ENCODE measurements at places on chromosomes 13 and 19. TPM values are rescaled to one million over a fixed set of nuclear protein-coding genes. Genes with fewer than 3 reads are reported as not detected.

The ZNF490 gene
- polyA plus RNA-seq: 3.8 TPM

The CTU1 gene
- polyA plus RNA-seq: 4.2 TPM

The C5AR1 gene
- 2.9 TPM for polyA plus RNA-seq

The ZNF587B gene
- polyA plus RNA-seq: 4.2 TPM

DNA sequence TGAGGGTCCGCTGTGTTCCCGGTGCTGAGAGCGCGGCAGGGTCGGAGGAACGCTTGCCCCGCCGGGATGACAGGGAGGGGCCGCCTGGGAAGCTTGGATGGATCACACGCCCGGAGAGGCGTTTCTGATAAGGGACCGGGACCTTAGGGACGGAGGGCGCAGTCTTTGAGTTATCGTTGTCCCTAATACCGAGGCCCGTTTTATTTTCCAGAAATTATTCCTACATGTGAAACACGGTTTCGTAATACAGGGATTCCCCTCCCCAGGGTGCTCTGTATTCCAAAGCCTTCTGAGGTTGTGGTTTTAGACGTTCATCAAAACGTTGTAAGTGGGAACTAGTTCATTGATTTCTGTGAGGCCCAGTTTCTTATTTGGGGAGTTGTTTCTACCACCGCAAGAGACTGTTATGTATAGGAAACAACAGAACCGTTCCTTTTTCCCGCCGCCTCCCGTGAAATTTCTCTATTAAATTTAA lies 752 bp downstream of the PDCD5 start:
- peak; percentile 23 for DNase-seq

DNA sequence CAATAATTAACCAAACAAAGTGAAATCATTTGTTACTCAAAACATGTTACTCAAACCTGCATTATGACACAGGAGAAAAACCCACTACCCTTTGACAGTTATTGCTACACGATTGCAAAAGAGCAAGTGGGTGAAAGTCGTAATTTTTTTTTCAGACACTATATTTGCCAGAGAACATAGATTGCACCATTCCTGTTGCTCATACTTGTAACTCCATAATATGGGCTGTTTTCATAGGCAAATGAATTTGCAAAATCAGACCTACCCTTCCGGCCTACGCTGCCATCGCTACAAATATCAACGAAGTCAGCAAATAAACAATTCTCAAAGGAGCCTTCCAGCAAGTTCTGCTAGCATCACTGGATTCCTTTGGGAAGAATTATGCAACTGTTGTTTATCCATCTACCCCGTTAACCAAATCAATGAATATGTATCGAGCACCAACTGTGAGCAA lies 396.5 kb downstream of the IRS2 start:
- DNase-seq: no peak

- DNase-seq: no peak
Observed at GRCh38 chr19:46100344-46100743, 24.1 kb downstream of the IGFL3 start.

DNA sequence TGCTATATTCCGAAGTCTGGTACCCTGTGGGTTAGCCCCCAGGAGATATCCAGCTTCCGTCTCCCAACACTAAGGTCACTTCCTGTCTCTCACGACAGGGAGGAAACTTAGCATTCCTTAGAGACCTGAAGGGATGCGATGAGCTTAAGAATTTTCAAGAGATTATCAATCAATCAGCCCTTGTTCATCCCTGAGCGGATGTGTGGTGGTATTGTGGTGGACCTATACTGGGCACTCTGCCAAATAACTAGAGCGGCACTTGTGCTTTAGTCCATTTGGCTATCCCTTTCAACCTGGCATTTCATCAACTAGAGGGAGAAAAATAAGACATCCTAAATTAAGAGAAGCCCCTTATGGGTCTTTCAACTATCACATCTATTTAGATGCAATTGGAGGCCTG lies 30.9 kb upstream of the ZNF562 start:
- no peak for DNase-seq

GRCh38 chr13:43911871-43912270 lies 32.2 kb downstream of the LACC1 start:
- DNase-seq: no peak

DNA sequence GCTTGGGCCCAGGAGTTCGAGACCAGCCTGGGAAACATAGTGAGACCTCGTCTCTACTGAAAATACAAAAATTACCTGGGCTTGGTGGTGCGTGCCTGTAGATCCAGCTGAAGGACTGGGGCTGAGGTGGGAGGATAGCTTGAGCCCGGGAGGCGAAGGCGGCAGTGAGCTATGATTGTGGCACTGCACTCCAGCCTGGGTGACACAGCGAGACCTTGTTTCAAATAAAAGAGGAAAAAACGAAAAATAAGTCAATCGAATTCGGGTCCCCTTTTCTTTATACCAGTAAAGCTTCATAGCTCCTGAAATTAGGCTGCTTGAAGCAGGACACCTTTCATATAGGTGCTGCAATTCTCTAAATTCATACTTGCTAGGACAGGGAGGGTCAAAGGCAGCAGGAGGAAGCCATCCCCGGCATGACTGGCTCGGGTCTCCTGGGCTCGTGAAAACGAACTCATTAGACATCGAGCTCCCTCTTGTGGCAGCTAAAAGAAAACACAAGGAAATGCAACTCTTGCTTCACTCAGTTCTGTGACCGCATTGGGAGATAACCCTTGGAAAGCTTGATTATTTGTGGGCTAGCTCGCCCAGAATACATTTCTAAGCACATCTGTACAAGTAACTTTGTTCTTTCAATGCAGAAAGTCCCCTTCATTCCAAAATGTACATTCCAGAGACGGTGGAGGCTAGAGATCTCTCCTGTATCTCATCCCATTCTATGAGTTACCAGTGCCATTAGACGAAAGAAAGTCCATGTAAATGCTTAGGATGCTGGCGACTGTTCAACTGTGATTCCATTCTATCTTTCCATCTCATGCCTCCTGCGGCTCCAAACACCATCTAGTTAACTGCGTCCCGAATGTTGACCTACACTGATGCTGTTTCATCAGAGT lies 16.8 kb downstream of the FPR2 start:
- DNase-seq: peak; percentile 77

Measured in hindlimb muscle (tissue), 1 donor.